ENCODE measurements at places on chromosomes 13 and 19.

- DNase-seq = no peak
These were observed 41.3 kb upstream of the IGFL4 start for GRCh38 chr19:46081928-46082727.

GRCh38 chr19:17419621-17420474 lies at the start of gene MVB12A:
TSS of gene MVB12A (plus strand) at chr19:17420047. CDS start at chr19:17420136, 89 bp downstream.
- DNase-seq = peak; percentile 98

GRCh38 chr13:30789166-30789862 lies 54.0 kb downstream of the ALOX5AP start:
- no peak for DNase-seq

DNA sequence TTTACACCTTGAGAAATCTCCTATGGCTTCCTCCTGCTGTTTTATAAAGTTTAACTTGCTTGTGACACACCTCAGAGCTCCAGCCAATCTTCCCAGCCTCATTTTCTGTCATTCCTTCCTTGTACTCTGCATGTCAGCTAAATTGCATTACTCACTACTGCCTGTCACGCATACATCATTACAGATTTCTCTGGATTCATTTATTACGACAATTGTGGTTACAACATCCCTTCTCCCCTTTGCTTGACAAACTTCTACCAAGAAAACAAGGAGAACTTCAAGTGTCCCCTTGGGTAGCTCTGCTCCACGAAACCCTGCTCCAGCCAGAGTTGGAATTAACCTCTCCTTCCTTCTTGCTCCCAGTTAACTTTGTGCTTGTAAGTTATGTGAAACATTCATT lies 22.0 kb upstream of the GPR18 start:
- no peak for DNase-seq

- no peak for DNase-seq
These were observed 413.9 kb downstream of the SLITRK5 start for GRCh38 chr13:88085036-88085435.

DNA sequence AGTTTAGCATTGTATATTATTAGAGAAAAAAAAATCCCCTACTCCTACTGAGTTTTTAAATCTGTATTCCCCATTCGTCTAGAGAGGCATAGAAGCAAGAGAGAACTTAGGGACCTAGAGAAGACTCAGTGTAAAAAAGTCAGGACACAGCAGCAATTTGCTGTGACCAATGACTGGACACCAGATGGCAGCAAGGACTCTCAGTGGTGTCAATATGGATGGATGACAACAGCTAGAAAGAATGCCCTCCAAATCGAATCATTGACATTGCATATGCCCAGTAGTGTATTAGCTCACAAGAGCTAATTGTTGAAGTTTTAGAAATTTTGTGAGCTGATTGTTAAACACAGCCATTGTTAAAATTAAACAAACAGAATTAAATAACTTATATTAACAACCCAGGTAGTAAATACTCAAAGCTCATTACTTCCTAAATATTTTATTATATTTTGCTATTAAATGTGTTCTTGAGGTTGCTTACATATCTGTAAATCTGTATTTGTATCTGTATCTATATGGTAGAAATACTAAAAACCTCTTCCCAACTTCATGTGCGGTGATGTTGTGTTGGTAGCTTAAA lies 43.9 kb downstream of the SIAH3 start:
- DNase-seq = peak; percentile 42

DNA sequence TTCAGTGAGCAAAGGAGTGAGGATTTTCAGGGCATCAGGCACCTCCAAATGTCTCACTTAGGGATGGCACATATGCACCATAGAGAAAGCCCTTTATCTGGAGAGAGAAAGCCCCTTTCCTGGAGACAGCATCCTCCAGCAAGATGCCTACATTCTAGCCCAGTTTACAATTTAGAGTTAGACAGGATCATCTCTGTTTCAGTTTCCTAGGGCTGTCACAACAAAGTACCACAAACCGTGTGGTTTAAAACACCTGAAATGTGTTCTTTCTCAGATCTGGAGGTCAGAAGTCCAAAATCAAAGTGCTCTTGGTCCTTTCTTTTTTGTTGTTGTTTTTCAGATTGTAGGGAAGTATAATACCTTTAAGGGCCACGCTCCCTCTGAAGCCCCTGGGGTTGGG lies 61.8 kb downstream of the MBNL2 start:
- DNase-seq = no peak

DNA sequence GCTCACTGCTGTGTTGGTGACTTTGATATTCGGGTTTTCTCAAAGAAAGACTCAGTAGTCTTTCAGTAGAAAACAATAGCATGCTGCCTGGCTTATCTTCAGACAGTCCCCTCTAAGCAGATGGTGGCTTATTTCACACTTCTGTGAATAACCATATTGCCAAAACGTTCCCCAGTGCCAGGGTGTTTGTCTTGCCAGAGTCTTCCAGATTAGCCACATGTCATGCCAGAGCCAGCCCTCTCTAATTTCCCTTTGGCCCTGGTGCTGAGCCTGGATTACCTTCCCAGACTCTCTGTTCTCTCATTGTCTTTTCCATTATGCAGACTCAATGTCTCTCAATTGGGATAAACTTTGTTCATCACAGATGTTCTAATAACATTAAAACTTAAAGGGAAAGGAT lies 488.0 kb upstream of the ATXN8OS start:
- no peak for DNase-seq

DNA sequence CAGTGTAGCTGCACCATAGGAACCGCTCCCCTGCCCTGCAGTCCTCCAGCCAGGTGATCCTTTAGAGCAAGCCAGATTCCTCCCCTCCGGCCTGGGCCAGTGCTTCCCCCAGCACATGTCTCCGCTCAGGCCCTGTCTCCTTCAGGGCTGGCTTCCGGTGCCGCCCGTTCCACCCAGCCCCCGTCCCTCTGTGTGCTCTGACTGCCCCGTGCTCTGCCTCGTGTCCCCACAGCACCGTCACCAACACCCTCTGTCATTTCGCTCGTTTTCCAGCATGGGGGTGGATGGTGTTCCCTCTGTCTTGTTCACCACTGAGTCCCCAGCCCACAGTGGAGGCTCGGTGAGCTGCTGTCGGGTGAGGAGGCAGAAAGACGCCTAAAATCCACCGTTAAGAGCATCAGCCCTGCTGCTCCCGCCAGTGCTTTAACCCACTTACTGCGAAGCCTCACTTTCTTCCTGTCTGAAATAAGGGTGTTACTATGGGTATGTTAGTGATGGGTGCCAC lies 54.5 kb downstream of the TSSK6 start:
- DNase-seq = peak; percentile 9

GRCh38 chr13:30179597-30180276 lies 127.6 kb downstream of the KATNAL1 start:
- no peak for DNase-seq

DNA sequence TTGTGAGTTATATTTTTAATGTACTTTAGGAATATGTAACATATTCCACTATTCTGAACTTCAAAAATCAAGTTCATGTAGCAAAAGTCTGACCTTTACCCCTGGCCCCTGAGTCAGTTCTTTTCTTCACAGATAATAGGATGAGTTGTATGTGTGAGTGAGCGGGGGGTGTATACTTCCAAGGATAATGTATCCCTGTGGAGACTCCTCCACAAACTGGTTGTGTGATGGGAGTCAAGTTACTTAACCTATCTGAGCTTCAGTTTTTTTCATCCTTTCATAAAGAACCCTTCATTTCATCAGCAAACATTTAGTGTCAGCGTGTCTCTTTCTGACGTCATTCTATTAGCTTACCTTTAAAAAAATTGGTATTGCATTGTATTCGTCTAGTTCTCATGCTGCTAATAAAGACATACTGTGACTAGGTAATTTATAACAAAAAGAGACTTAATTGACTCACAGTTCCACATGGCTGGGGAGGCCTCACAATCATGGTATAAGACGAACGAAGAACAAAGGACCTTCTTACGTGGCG lies 288.1 kb upstream of the GPC6 start:
- DNase-seq = no peak

- peak; percentile 69 for DNase-seq
These were observed 33.2 kb downstream of the CCNE1 start for GRCh38 chr19:29844891-29845573.

DNA sequence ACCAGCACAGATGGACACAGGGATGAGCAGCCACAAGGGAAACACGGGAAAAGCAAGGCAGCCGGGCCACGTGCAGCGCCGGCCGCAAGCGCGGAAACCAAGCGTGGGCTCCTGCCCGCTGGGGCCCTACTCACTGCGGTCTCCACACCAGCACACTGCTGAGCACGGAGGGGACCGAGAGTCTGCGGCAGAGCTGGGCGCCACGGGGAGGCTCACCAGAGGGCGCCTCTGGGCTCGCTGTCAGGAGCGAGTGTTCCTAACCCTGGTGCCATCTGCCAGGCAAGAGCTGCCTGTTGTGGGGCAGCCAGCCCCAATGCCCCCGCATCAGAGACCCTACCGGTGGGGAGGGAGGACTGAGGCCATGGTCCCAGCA lies 26.5 kb downstream of the MPND start:
- DNase-seq = peak; percentile 9

- DNase-seq = no peak
These were observed 8.2 kb downstream of the LAMP1 start for GRCh38 chr13:113305208-113305607.

- no peak for DNase-seq
These were observed 56.7 kb downstream of the AKAP11 start for GRCh38 chr13:42328672-42329071.

- no peak for DNase-seq
These were observed 33.9 kb upstream of the SLC7A10 start for GRCh38 chr19:33259539-33259938.

DNA sequence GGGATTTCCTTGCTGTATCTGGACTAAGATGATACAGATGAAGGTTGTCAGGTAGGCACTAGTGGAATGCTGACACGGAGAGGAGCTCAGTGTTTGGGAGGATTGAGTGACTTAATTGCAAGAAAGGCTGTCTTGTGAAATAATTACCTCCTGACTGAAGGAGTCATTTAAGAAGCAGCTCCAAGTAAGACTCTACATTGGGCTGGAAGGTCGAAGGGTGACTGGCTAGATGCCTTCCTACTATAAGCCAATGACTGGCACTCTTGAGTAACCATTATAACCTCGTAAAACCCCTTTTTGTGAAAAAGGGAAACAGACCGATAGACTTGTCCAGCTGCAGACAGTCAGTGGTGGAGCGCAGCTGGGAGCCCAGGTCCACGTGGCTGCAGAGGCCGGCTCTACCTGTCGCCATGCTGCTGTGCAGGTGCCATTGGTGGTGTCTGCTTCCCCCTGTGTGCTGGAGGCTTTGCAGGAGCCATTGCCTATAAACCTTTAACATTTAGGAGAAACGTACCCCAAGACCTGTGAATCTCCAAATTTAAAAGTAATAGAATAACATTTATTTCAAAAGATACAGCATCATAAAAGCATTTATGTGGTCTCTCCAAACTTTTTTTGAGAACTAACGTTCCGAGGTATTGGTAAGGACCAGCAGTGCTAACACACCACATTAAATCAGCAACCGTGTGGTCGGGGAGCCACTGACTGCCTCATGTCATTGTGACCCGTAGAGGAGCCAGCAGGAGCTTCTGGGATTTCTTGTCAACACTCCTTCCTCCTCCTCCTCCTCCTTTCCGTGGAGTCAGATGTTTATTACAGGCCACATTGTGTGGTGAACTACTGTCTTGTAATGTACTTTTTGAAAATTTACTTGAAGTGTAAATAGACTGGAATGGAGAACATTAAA lies 80.4 kb upstream of the TEX29 start:
- no peak for DNase-seq

DNA sequence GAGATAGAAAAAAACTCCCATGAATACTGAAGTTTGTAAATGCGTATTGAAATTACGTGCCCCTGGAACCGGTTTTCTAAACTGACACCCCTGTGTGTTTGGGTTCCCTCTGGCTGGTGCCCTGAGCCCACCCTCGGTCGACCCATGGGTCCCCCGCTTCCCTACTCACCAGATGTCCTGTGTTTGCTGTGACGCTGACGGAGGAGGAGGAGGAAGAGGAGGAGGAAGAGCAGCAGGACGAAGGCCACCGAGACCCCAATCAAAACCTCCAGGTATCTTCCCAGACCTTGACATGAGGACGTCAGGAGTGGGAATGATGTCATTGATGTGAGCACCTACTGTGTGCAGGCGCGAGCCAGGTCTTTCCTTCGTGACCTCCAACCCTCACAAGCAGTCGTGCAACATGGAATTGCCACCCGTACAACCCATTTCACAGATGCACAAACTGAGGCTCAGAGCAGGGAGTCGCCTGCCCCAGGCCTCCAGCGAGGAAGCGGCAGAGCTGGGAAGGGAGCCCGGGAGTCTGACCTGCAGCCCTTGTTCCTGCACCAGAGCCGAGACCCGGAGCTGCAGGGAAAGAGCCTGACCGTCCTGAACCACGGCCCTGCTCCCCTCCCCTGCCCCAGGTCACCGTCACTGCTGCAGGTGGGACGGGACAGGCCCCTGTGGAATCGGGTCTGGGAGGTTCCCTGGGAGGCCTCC lies 3.7 kb downstream of the LILRB3 start:
- no peak for DNase-seq

DNA sequence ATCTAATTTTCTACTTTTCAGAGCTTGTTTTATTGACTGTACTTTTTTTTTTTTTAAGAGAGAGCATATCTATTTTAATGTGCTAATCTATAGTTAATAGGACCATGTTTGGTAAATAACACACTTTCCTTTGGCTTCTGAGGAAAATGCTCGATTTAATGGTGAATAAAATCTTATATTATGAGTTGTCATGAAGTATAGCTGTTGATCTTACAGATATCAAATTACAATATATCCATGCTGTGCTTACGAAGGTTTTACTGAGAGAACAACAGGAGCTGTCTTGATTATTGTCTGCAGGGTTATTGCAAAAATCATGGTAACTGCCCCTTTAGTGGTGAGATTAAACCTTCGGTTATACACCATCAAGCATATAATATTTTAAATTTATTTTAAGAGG lies 29.6 kb downstream of the URI1 start:
- no peak for DNase-seq

GRCh38 chr13:30830638-30830965 lies 75.5 kb upstream of the MEDAG start:
- no peak for DNase-seq

GRCh38 chr19:55508120-55508519 lies 19.9 kb downstream of the SSC5D start:
- no peak for DNase-seq

- DNase-seq = no peak
These were observed 11.2 kb downstream of the EGLN2 start for GRCh38 chr19:40810160-40810559.

DNA sequence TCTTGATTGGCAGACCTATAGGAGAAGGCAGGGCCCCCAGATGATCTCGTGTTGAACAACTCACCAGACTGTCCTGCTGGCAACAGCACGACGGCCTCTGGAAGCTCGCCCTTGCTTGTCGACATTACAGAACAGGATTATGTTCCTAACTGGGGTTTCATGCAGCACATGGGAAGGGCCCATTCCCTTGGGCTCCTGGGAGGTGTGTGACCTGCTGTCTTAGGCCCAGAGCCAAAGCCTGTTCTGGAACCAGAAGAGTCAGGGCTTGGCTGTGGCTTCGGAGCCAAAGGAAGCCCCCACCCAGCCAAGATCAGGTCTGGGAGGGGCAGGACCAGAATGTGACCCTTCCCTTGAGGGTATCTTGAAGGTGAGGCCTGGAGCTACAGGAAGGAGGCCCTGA lies 36.9 kb downstream of the RGCC start:
- DNase-seq = no peak

DNA sequence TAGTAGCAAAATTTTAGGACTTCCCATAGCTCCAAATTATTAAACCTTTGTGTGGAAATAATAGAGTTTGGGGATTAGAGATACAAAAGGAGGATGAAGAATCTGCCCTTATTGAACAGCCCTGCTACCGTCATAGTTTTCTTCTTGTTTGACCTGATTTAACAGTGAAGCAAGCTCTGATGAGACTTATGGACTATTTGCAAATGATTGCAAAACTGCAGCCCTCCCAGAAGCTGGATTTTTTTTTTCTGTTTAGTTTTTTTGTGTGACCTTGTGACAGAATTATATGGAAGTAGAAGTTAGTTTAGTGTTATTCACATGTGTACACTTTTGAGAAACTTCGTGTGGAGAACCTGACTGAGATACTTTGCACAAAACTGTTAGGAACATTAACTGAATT lies 267.8 kb downstream of the KCNRG start:
- DNase-seq = no peak

Measured in NCI-H524 treated with DMSO at 0.1 percent for 48 hours (cell line).